ENCODE measurements at places on chromosomes 3 and 15. TPM values are rescaled to one million over a fixed set of nuclear protein-coding genes. Genes with fewer than 3 reads are reported as not detected.

GRCh38 chr15:69857686-69858391 is 239.9 kb downstream of the TLE3 start:
- DNase-seq: no peak

GRCh38 chr3:60298141-60298540 is 953.1 kb downstream of the FHIT start:
- no peak for DNase-seq

DNA sequence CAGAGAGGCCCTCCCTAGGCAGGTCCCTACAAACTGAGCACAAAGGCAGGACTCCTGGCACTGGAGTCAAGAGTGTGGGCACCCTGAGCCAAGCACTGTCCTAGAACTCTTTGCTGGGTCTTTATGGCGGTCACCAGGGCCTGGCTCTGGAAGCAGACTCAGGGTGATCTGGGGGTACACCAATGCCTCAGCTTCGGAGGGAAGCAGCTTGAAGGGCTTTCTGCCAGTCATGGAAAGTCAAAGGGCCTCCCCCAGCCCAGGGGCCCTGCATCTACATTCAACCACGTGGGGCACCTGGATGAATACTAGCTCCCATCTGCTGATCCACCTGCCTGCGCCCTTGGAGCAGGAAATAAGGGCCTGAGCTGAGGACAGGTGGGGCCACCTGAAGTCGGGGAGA is 7.4 kb downstream of the EPB42 start:
- no peak for DNase-seq

The C15orf62 gene
- 0.27 TPM for total RNA-seq

The CKMT1B gene
- total RNA-seq: 10.3 TPM

The LAMB2 gene
- total RNA-seq: 79.4 TPM

The CCDC13 gene
- total RNA-seq: 1.4 TPM

- DNase-seq: no peak
Observed at GRCh38 chr15:39511000-39511915, 69.6 kb upstream of the THBS1 start.

The GOLGA8R gene
- 3.5 TPM for total RNA-seq

The NANOGP8 gene
- total RNA-seq: 0.91 TPM

GRCh38 chr3:72036899-72037298 is 252.0 kb upstream of the PROK2 start:
- peak; percentile 24 for DNase-seq

The BCL2A1 gene
- total RNA-seq: 0.82 TPM

GRCh38 chr3:17478673-17479072 is 263.8 kb downstream of the TBC1D5 start:
- no peak for DNase-seq

DNA sequence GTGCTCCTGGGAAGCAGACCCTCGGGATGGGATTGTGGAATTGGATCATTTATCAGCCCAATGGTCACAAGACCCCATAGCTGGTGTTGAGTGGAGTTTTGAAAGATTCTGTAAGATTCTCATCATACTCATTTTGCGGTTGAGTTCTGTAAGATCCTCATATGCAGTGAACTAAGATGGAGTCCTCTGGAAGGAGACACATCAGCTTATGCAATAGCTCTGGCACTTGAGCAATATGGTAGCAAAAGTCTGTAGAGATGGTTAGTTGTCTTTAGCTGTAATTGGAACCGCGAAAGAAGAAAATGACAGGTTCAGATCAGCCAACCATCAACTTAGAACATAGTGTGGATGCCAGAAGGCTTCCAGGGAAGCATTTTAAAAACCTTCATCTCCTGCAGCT is 184.5 kb upstream of the TSC22D2 start:
- no peak for DNase-seq

- no peak for DNase-seq
Observed at GRCh38 chr15:85408270-85408746, 27.9 kb downstream of the AKAP13 start.

The STAC gene
- 18.2 TPM for total RNA-seq

The CAV3 gene
- not detected for total RNA-seq

DNA sequence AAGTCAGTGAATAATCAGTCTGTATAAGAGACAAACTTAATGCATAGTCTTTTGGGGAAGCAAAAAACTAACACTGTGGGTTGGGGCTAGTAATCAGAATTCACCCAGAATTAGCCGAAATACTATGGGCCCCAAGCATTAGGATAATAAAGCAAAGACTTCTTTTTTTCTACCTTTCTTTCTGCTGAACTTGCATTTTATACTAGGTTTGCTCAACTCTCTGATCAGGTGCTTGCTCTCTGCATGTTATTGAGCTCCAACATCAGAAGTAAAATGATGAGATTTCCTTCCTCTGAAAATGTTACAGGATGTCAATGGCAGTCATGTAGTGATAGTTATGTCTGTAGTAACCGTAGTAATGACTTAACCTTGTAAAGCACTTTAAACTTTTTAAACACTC is 216.6 kb downstream of the KCNMB2 start:
- no peak for DNase-seq

DNA sequence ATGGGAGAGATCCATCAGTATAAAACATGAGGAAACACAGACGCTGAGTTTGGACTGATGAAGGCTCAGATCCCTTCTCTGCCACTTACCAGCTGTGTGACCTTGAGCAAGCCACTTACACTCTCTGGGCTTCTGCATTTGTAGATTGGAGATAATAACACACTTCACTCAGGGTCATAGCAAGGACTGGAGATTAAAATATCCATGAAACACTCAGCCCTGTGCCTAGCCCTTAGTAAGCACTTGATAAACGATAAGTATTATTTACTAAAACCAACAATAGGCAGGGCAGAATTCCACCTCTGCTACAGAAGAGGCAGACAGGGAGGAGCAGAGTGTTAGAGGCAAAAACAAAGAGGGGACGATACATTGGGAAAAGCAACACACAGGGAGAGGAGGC is 420.5 kb upstream of the WNT5A start:
- DNase-seq: no peak

DNA sequence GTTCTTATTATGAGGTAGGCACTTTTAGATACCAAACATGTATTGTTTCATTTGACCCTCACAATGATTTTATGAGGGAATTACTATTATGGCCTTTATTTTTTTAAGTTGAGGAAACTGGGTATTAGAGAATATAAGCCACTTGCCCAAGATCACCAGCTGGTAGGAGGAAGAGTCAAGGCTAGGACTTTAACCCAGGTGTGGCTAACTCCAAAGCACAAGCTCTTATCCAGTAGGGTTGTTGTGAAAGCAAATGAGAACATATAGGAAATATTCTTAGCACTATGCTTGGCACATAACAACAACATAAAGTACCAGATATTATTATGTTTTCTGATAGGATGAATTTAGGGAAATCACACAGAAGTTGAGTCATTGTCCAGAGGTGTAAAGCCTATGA is 7.9 kb downstream of the BTLA start:
- DNase-seq: no peak

The AHSG gene
- total RNA-seq: 0.27 TPM

The ASB14 gene
- total RNA-seq: 0.27 TPM

DNA sequence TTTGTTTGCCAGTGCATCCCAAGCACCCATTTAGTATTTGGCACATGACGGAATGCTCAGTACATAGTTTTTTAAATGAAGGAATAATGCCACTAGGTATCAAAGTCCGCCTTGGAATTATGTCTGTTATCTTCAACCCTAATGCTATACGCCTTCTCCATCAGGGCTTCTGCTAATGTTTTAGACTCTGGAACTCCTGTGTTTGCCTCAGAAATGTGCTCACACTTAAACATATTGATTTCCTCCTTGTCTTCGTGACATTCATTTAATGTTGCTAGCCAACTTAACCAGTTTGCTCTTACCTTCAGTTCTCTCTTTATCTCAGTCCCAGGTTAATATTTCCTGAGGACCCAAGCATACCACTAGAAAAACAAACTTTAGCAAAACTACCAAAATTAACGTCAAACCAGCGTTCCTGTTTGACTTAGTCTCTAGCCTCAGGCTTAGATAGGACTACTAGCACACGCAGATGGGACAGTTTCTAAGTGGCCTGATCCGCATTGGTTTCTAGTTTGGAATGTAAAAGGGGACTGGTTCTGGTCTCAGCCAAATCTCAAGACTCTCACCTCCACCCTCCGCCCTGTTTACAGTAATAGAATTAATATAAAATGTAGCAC is 81.4 kb downstream of the IL1RAP start:
- no peak for DNase-seq

The SLC7A14 gene
- 11.9 TPM for total RNA-seq

DNA sequence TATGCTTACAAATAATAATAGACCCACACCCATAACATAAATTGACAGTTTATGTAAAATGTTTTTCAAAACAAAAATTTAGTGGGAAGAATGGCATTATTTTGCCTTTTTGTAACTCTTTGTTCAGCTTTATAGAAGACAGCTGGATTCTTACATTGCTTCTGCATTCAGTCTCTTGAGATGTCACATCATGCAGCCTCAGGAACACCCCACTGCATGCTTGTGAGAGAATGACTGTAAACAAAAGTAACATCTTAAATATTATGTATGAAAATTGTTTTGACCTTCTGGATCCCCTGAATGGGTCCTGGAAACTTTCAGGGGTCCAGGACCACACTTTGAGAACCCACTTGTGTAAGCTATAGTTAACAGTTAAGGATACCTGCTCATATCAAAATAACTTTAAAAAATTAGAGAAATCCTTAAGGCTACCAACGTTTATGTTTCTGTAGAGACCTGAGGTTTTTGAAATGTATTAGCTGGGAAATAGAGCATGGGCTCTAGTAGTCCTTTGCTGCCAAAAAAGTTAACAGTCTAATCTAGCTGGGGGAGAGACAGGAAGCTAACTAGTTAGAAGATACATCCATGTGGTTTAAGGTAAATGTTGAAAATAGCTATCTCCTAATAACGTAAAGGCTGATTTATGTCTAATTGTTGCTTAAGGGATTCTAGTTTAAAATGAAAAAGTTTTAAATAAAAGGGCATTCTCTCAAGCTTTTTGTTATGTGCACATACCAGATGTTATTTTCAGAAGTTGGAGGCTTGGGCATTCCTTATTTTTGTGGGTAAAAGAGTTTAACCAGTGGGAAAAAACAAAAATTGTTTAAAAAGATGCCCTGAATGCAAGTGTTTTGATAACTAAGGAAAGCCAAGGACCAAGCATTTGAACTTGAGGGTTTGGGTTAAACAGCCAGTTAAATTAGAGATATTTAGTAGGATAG is 3.8 kb downstream of the USP3 start:
- no peak for DNase-seq

The SHC4 gene
- 9.5 TPM for total RNA-seq

The SLC28A2 gene
- total RNA-seq: not detected

DNA sequence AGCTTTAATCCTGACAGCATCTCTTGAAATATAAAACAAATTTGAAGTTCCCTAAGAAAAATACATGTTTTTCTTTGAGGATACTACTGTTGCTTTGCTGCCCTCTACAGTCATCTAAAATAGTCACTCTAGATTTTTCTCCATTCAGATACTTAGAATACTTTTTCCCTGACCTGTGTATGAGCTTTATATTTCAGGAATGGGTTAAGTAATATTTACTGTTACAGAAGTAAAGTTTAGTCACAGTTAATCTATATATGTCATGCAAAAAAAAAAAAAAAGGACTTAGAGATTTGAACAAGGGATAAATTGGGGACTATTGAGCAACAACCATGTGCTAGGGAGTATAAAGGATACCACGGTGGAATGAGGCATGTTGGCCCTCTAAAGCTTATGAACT is 8.8 kb downstream of the NECTIN3 start:
- DNase-seq: no peak
